Activated T-helper 1 cell treated with Interleukin-2 at 50 U/mL for 16 hours (primary cell): ENCODE measurements at places on chromosomes 11 and 22.

DNA sequence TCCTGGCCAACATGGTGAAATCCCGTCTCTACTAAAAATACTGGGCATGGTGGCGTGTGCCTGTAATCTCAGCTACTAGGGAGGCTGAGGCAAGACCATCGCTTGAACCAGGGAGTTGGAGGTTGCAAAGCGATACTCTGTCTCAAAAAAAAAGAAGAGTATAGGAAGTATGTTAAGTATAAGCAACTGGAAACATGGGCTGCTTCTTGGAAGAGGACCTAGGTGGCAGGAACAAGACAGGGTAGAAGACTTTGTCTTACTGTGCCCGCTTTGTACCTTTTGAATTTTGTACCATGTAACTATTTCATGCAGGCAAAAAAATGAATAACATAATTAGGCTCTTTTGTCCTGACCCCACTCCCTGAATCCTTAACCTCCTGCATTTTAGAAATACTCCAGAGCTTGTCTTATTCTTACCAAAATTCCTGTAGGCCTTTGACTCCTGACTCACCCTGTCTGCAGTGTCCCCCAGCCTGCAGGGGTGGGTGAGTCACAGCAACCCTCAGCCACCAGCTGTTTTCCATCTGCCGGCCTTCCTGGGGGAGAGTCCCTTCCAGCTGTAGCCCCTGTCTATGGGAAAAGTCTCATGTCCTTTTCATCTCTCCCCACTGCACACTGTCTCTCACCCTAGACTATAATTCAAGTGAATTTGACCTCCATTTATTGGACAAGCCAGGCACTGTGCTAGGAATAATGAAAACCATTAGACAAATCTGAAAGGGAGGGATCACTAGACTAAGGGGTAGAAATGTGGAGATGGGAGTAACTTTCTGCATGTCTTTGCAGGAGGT, 41.8 kb downstream of the TXN2 start:
- DNase-seq, result no peak

- DNase-seq, result no peak
Measured at GRCh38 chr11:8310743-8311298, 47.1 kb upstream of the LMO1 start.

DNA sequence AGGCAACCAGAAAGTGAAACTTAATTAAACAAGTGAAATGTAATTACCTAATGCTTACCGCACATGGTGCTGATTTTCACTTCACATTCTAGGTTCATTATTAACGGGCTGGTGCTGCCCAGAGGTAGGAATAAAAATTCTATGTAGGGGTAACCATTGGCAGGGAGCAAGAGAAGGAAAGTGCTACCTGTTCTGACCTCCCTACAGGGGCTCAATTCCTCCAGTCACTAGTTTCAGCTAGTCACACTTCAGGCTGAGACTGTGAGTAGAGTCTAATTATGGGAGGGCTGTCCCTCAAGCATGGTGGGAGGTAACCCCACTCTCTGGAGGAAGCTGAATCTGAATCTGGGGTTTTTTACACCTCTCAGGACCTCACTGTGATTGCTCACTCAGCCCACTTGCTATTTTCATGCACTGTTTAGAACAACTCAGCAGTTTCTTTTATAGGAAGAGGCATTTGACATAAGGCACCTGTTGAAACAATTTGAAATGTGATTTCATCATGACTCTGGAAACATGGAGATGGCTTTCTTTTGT, 75.4 kb downstream of the MAML2 start:
- DNase-seq, result peak; percentile 4

GRCh38 chr22:46276563-46276962, 8.8 kb downstream of the TTC38 start:
- no peak for DNase-seq

- DNase-seq, result no peak
Measured at GRCh38 chr22:44680058-44680457, 21.9 kb upstream of the PRR5 start.

GRCh38 chr22:46881373-46882118, 119.1 kb downstream of the TBC1D22A start:
- DNase-seq, result no peak

GRCh38 chr11:1935156-1936071, 11.7 kb upstream of the MRPL23 start:
- DNase-seq, result no peak

DNA sequence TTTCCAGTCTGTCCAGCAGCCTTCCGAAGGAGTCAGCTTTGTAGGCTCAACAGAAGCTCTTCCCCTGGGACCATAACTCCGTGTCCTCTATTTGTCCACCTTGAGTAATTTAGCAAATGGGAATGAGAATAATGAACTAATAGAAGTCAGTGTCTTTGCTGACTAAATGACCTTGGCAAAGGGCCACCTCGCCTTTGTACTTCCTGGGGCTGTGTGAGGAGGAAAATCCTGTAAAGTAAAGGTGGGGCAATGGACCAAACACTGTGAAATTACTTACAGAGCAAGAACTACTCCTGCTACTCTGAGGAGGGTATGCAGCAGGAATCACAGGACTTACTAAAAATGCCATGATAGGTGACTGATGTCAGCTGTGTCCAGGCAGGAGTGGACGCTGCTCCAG, 36.2 kb upstream of the CSNK2A3 start:
- DNase-seq, result no peak

GRCh38 chr11:17850336-17850735, 115.8 kb downstream of the KCNC1 start:
- no peak for DNase-seq

DNA sequence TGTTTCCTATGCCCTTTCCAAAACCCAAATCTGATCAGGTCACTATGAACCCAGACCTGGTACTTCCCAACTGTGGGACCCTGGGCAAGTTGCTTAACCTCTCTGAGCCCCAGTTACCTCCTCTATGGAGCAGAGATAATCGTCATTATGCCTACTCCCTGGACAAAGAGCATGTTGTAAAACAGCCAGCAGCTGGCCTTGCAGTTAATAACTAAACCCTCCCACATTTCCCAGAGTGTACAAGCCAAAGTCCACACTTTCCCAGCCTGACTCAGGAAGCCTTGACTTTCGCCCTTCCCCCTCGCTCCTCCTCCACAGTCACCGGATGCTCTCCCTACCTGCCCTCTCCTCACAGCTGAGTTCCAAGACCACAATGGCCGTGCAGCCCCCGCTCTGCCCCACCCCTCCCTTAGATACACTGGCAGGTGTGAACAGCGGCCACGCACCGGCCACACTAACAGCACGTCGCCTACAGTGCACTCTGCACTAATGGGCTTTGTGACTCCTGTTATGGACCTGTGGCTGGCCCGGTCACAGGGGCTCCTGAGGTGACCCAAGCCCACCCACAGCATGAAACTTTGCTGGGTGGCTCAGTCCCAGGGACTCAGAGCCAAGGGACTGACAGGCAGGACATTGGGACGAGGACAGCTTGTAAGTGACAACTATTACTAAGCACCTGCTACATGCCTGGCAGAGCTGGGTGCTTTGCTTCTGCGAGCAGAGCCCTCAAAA, 15.6 kb upstream of the MFNG start:
- no peak for DNase-seq
